Stimulated activated CD4-positive, alpha-beta T cell treated with anti-CD3 and anti-CD28 coated beads, TNF-alpha, amount 100 ng/mL, for 1 hour (primary cell): ENCODE measurements at places on chromosomes 1 and 21.

- DNase-seq: no peak
Observed at GRCh38 chr1:45526135-45526644, 4.5 kb upstream of the PRDX1 start.

- no peak for DNase-seq
Observed at GRCh38 chr21:17901458-17902079, 82.4 kb upstream of the C21orf91 start.

- DNase-seq: no peak
Observed at GRCh38 chr1:203369666-203370065, 18.7 kb upstream of the FMOD start.

- no peak for DNase-seq
Observed at GRCh38 chr1:94329276-94329675, 88.9 kb upstream of the ABCD3 start.

GRCh38 chr1:194176212-194176611 is 989.8 kb upstream of the B3GALT2 start:
- DNase-seq: no peak

DNA sequence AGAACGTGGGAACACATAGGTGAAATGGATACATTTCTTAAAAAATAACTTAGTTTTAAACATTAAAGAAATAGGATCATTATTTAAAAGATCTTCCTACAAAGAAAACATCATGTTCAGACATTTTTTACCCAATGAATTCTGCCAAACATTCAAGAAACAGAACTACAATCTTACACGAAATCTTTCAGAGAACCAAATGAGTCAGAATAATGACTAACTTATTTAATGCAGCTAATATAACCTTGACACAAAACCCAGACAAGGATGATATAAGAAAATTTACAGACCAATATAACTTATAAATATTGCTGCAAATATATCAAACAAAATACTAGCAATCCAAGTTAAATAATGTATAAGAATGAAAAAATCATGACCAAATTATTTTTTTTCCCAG is 220.1 kb upstream of the KCNK2 start:
- DNase-seq: no peak

DNA sequence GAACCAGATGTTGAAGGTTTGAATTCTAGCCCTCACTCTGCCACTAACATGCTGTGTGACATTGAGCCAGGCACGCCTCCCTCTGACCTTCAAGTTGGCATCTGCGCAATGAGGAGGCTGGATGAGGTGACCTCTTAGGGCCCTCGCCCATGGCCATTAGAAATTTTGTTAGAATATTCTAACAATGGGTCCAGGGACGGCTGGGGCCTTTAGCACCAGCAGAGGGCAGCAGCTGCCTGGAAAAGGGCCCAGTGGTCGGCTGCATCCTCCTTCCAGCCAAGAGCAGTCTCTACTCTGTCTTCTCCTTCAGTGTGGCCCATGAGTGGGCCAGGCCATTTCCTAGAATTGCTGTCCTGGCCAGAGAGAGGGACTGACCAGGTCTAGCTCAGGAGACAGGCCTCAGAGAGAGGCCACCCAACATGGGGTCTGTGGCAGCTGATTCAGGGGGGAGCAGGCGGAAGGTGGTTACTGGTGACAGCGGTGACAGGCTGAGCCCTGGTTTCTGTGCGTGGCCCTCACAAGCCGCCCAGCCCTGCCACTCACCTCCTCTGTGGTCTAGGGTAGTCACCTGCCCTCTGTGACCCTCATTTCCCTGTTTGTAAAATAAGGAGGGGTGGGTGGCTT is 101.3 kb upstream of the ACTL8 start:
- DNase-seq: no peak

- DNase-seq: no peak
Observed at GRCh38 chr1:233675893-233676292, 62.0 kb downstream of the KCNK1 start.

GRCh38 chr1:58782178-58783089 is 1.4 kb downstream of the JUN start:
- peak; percentile 28 for DNase-seq

DNA sequence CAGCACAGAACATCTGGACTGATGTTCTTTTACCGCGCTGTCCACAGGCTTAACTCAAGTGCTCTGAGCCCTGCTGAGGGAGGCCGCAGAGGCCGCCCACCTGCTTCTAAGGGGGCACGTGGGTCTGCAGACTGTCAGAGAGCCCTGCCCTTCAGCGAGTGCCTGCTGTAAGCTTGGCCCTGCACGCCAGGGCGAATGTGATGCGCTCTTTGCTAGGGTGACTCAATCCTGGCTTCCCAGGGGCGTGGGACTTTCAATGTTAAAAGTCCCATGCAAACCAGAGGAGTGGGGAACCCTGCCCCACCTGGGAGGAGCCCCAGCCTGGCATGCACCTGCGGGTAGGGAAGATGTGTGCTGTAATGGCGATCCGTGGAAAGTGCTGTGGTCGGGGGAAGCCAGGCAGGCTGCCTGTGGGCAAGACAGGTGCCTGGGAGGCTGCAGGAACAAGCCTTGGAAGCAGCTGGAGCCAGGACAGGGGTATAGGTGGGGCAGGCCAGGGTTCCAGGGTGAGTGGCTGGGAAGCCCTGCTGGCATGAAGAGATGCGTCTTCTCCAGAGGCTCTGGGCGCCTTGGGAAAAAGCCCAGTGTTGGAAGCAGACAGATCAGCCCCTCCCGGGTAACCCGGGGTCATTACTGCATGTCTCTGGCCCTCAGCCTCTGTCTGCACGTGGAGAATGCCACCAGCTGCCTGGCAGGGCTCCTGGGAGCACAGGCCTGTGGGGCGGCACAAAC is 594 bp upstream of the PANK4 start:
- DNase-seq: no peak

- no peak for DNase-seq
Observed at GRCh38 chr21:34574601-34575529, 40.0 kb downstream of the RCAN1 start.

- no peak for DNase-seq
Observed at GRCh38 chr1:3054474-3054873, 14.5 kb upstream of the PRDM16 start.

- DNase-seq: no peak
Observed at GRCh38 chr1:66351913-66352312, 182.0 kb upstream of the SGIP1 start.

- no peak for DNase-seq
Observed at GRCh38 chr1:191892716-191893115, 265.5 kb upstream of the RGS18 start.

- DNase-seq: no peak
Observed at GRCh38 chr1:171515299-171515698, 30.0 kb downstream of the PRRC2C start.

GRCh38 chr1:192476802-192477298 is 98.7 kb upstream of the RGS1 start:
- DNase-seq: no peak

- DNase-seq: no peak
Observed at GRCh38 chr21:45470087-45470515, 65.1 kb downstream of the COL18A1 start.

DNA sequence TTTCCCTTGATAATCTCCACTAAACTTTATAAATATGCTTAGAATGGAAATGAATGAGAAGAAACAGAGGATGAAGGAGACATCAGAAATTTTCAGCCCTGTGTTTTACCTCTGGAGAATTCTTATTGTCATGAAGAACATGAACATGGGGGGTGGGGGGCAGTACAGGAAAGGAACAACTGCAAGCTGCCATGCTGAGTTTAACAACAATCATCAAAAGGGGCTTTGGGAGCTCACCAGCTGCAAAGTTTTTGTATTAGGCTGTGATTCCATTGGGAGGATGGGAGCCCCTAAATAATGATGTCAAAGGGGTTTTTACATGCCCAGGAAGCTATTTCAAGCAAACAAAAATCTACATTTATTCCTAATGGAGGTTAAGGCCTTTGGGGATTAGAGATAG is 103.3 kb downstream of the AKT3 start:
- DNase-seq: no peak

- DNase-seq: no peak
Observed at GRCh38 chr1:178749581-178750166, 24.6 kb downstream of the RALGPS2 start.

GRCh38 chr1:185694081-185694480 is 40.1 kb upstream of the HMCN1 start:
- DNase-seq: no peak

GRCh38 chr1:5947978-5948680 is 44.1 kb downstream of the NPHP4 start:
- DNase-seq: no peak

DNA sequence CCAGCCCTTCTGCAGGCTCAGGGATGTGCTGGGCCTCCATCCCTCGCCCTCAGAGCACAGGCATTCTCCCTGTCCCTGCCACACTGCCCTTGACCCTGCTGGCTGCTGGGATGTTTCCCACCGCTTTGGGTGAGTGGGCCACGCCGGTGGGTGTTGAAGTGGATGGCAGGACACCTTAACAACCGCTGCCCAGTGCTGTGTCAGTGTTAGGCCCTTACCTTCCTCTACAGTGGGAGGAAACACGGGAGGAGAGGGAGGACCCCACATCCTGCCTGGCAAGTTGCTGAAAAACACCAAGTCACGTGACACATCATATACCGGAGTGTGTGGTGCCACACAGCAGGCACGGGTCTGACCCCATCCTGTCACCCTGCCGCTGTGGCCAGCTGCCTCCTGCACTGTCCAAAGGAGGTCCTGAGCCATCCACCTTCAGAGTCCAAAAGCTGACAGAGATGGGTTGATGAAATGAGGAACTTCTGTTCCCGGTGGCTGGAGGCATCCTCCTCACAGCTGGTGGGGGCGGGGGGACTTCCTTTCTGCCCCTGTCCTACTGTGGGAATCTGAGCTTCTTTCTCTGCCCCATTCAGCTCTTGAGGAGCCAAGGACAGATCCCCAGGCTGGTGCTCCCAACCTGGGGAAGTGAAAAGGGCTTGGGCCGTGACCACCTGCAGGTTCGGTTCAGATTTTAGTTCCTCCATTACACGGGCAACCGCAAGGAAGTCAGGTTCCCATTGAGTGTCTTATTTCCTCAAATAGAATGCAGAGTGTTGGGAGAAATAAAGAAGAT is 3.2 kb upstream of the THEMIS2 start:
- DNase-seq: peak; percentile 61

DNA sequence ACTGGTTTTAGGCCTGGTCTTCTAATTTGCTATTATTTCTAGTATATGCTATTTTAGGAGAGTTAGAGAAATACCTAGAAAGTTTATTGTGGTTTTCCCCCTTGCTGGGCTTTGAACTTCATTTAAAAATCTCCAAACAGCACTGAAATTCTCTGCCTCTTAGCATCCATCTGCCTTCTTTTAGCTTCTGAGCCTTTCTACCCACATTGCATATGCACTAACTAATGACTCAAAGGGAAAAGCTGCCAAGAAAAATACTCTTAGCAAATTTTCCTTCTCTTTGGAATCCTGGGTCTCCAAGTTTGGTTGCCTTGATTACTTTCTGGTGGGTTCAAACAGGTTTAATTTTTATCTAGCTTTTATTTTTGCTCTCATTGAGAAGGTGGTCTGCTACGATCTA is 408.4 kb upstream of the PTBP2 start:
- no peak for DNase-seq

- DNase-seq: no peak
Observed at GRCh38 chr1:80629304-80629837, 1171.4 kb upstream of the ADGRL2 start.

DNA sequence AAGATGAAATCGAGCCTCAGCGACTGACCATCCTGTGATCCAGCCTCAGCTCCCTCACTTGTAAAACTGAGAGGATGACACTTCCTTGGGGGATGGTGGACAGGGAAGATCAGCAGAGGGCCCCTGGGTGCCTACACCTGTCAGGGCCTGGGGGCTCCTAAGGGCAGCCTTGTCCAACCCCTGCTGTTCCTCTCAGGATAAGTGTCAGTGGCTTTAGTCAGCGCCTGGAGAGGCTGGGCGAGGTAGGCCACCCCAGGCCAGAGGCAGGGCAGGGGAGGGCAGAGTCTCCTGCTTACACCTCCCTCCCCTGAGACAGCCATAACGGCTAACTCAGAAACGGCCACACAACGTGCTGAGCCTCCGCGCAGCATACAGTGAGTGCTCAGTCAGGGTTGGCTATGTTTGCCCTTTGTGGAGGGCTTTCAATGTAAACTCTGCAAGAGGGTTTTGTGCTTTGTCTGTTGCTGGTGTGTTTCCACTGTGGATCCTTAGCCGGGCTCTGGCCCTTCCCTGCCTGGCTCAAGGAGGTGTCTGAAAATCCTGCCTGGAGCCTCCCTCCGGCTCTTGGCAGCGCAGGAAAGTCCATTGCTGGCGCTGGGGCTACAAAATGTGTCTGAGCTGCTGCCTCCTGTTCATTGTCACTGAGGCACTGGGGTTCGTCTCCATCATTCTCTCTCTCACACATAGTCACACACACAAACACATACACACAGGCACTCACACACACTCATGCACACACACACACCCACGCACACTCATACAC is 588.4 kb downstream of the PTPRU start:
- no peak for DNase-seq

DNA sequence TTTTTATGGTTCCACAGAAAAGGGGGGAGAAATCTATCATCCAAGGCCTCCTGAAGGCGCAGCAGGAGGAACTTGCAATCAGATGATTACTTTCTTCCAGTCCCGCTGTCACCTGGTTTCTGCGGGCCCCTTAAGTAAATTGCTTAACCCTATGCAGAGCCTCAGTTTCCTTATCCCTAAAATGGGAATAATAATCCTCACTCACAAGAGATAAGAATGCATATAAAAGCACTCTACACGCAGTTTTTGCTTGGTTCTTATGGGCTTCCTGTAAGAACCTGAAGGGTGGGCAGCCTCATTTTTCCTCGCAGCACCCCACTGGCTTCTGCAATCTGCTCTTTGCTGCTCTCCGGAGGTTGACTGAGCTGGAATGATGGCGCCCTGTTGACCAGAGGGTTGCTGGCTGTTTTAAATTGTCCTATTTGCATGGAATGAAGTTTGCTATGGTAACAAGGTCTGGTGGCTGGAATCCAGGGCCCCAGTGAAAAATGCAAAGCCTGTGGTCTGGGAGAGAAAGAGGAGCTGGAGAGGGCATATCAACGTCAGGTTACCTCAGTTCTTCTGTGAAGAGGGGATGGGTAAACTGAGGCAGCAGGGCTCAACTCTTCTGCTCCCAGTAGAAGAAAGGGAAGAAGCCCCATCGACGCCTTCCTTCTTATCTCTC is 1.0 kb upstream of the KAZN start:
- DNase-seq: no peak

DNA sequence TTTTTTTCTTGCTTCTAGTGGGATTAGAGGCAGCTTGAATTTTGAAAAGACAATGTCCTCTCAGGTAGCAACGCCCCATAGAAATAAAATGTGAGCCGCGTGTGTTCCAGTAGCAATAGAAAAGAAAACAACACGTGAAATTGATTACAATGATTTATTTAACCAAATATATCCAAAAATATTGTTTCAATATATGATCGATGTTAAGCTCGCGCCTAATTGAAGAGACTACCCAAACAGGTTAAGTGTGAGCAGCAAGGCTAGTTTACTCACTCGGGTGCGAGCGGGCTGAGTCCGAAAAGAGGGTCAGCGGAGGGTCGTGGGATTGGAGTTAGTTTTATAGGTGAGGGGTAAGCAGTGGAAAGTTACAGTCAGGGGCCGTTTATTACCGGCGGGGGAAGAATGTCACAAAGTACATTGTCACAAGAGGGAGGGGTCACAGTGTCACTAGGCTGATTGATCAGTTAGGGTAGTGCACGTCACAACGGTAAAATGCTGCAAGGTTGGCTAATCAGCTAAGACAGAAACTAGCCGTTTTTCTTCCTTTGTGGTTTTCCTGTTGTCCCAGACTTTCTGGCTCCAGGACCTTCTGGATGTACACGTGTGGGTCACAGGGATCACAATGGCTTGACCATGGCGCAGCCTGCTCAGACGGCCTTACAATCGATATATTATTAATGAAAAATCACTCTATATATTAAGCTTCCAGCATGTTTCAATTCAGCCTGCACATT is 697 bp upstream of the ZNF670 start:
- no peak for DNase-seq

GRCh38 chr1:111602302-111602701 is 17.3 kb upstream of the RAP1A start:
- no peak for DNase-seq
